Stimulated activated CD8-positive, alpha-beta memory T cell treated with anti-CD3 and anti-CD28 coated beads, Interleukin-7, amount 100 ng/mL, for 4 hours (primary cell): ENCODE measurements at places on chromosomes 13 and 19.
A peak's percentile ranks its signal among the peaks of the same experiment; 100 is the strongest.

GRCh38 chr19:49061445-49061844 is 3.2 kb downstream of the NTF4 start:
- no peak for DNase-seq

- DNase-seq: no peak
Observed at GRCh38 chr13:93736081-93736480, 509.5 kb downstream of the GPC6 start.

GRCh38 chr13:95367309-95367843 is 66.1 kb upstream of the ABCC4 start:
- no peak for DNase-seq

DNA sequence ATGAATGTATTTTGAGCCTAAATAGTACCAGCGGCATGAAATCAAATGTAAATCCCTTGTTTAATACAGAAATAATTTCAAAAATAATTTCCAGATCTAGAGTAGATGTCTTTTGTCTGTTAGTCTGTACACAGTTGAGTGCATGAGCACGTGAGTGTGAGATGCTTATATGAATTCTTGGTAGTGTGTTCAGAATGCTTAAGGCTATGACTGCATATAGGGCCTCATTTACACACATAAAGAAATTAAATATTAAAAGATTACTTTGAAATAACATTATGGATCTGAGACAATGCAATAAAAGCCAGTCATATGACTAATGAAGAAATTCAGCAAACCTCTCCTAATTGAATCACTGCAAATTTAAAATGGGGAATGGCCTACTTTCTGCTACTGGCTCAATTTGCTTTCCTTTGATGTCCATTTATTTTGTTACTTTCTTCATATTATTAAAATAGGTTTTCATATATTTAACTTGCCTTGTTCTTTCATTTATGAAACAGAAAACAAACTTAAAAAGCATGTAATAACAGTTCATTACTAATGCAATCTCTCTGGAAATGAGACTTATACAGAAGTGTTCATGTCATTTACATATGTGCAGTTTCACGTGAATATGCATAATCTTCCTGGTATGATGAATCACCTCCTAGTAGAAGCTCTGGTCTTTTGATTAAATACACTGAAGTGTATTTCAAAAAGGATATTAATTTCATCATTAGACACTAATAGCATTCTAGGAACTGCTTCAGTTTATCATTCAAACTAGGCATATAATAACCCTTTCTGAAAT is 4.5 kb downstream of the AMER2 start:
- DNase-seq: no peak

- DNase-seq: peak; percentile 8
Observed at GRCh38 chr19:45250832-45251451, at the start of gene MARK4. TSS of gene MARK4 (plus strand) at chr19:45251271. CDS start at chr19:45251589, 318 bp downstream.

DNA sequence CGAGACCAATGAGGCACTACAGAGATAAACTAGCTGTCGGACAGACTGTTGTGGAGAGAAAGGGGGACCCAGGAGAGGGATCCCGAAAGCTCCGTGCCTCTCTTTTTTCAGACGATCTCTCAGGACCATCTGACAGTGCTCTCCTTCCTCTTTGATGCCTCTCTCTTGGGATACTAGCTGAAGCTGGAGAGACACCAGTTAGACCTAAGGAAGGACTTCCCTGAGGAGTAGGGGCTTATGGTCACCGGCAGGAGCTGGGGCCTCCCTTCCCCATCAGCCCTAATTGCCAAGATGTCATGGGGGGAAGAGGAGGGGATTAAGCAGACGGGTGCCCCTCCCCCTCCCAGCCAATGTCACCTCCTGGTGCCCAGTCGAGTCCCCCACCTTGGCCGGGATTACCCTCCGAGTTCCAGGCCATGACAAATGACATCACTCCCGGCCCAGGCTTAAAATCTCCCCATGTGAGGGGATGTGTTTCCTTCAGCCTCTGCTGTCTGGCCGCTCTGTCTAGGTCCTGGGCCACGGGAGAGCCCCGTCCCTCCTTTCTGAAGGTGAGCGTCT is at the start of gene CRX:
TSS of gene CRX (plus strand) at position 478 of the 561 bp plus-strand sequence. CDS start 12,507 bp downstream, outside the sequence.
- no peak for DNase-seq

GRCh38 chr19:33514885-33515551 is 6.6 kb downstream of the PEPD start:
- DNase-seq: no peak

- DNase-seq: no peak
Observed at GRCh38 chr13:80296638-80297037, 44.3 kb downstream of the SPRY2 start.

DNA sequence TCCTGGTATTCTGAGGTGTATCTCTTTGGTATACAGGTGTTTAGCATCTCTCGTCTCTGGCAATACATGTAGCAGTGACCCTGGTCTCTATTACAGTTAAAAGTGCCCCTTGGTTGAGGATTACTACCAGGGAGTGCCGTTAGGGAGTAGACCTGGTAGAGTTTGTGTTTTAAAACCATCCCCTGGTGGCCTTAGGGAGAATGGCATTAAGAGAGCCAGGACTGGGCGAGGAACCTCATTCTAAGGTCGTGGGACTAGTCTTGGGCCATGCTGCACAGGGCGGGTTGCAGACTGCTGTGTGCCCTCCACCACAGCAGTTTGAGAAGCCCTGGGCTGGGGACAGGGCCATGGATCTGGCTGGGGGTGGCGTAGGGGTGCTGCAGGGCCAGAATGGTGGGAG is 35.0 kb downstream of the B3GLCT start:
- no peak for DNase-seq

- peak; percentile 65 for DNase-seq
Observed at GRCh38 chr19:49677901-49678674, 1.0 kb downstream of the PRMT1 start.

DNA sequence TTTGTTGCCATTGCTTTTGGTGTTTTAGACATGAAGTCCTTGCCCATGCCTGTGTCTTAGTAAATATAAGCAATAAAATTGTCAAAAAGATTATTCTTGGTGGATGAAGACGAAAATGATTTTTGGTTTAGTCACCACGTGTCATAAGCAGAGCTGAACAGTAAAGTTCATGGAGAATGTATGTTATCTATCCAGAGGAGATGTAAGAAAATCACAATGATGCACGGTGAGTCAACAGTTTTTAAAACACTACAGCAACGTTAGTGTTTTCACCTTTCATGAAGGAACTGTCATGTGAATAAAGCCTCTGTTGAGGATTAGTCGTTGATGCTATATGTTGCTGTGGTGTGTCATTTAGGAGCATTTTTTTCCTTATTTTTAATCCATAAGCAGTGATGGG is 137.6 kb downstream of the GPC6 start:
- DNase-seq: no peak

- DNase-seq: no peak
Observed at GRCh38 chr13:23870356-23871140, 18.7 kb downstream of the MIPEP start.

DNA sequence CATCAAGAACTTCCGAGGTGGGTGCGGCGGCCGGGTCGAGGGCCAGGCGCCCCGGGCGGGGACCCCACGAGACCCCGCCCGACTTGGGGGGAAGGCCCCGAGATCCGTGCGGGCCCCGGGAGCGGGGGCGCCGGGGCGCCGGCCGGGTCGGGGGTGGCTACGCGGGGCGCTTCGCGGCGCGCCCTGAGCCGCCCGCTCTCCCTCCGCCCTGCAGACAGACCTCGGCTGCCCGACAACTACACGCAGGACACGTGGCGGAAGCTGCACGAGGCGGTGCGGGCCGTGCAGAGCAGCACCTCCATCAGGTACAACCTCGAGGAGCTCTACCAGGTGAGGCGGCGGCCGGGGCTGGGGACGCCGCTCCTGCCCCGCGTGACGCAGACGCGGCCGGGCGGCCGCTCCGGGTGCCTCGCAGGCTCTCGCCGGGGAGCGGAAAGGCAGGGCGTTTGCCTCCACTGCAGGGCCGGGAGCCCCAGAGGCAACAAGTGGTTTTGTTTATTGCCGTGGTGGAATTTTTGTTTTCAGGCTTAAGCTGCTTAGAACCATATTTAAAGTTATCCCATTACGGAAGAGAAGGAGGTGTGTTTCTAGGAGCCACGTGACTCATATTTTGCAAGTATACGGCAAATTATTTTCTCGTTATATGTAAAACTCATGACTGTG is 477 bp downstream of the CUL4A start:
- DNase-seq: peak; percentile 58

GRCh38 chr19:13843104-13843921 is 33.6 kb upstream of the NANOS3 start:
- no peak for DNase-seq

GRCh38 chr13:50576156-50576555 is 267.3 kb downstream of the DLEU7 start:
- DNase-seq: no peak
